ENCODE measurements at places on chromosomes 12 and 14.

- no peak for DNase-seq
Observed at GRCh38 chr12:10304161-10304574, 3.5 kb upstream of the KLRD1 start.

GRCh38 chr14:59490756-59491155 lies 6.4 kb downstream of the JKAMP start:
- no peak for DNase-seq

DNA sequence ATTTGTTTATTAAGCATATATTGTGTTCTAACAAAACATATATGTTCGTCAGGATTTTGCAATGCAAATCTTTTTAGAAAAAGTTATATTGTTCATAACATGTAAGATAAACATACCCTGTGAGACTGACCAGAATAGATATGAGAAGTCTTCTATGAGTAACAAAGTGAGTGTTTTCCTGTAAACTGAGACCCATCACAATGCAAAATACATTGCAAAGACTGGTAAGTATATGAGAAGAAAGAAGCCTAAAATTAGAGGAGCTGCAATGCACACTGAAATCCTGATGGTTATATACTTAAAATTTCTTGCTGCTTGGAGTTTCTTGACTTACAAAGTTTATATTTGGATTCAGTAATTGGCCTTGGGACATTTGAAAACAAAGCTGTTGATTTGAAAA lies 6.0 kb downstream of the HMGA2 start:
- no peak for DNase-seq

GRCh38 chr14:67050896-67051295 lies 138.3 kb upstream of the GARIN2 start:
- DNase-seq, result no peak

- DNase-seq, result no peak
Observed at GRCh38 chr14:59728304-59728703, 142.3 kb downstream of the RTN1 start.
